CD8-positive, alpha-beta T cell (primary cell): ENCODE measurements at places on chromosomes 2 and 18.

DNA sequence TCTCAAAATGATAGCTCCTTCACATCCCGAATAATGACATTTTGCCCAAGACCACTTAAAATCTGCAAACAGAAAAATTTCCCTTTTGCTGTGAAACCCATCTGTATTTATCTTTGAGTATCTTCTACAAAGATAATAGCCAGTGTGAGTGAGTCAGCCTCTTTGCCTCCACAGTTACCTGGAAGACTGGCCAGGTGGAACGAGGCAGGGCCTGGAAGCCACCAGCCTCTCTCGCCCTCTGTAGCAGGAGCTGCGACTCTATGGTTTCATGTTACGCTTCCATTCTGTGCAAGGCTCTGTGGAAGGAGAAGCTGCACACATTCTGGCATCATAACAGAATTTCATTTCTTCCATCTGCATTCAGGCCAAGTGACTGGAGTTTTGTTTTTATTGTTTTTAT lies 9.5 kb downstream of the ELP2 start:
- DNase-seq = no peak

GRCh38 chr2:217288472-217289063 lies 428.7 kb upstream of the TNP1 start:
- no peak for DNase-seq

- no peak for DNase-seq
Measured at GRCh38 chr18:31850844-31851243, 90.2 kb upstream of the SLC25A52 start.

GRCh38 chr2:239289545-239289944 lies 111.3 kb downstream of the HDAC4 start:
- DNase-seq = peak; percentile 67

DNA sequence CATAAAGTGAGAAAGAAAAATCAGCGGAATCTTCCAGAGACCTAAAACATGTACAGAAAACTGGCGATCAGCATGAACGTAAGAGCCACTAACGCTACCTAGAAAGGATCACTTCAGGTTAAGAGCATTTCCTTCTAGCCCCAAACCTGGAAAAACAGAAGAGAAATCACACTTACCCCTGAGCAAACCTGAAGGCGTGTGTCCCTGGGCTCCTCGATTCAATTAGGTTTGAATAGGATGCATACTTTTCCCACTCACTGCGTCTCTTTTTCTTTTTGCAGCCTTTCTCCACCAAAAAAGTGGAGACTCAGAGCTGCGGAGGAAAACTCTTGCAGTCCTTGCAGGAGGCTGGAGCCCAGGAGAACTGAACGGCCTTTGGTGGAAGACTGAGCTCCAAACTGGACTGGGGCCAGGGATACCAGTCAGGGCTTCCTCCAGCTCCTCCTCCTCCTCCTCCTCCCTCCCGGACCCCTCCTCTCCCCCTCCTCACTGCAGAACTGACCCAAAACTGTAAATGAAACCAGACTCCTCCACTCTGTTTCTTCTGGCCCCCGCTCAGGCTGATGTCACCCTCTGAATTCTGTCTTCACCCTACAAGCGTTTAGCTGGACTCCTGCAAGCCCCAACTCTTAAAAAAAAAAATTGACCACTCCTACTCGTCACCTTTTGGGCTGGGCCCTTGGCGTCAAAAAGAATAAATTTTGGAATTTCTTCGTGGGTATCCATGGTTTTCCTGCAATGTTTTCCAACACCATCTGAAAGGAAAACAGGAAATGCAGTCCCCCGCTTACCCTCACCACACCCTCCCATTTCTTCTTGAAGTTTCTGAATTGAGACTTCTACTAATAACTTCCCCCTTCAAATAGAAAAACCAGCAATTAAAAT lies at the start of gene COL6A3:
Gene COL6A3 (minus strand): TSS at position 388 of the 885 bp plus-strand sequence. CDS start 17,347 bp downstream, outside the sequence.
- DNase-seq = no peak

- DNase-seq = no peak
Measured at GRCh38 chr2:191015239-191015638, 1.3 kb upstream of the STAT1 start.

- DNase-seq = no peak
Measured at GRCh38 chr2:233689501-233689900, 3.2 kb upstream of the UGT1A6 start.

GRCh38 chr2:192124571-192124970 lies 70.2 kb downstream of the TMEFF2 start:
- no peak for DNase-seq
